ENCODE measurements at places on chromosomes 4 and X. TPM values are rescaled to one million over a fixed set of nuclear protein-coding genes. Genes with fewer than 3 reads are reported as not detected.

The NSG1 gene
- 0.29 TPM for total RNA-seq

DNA sequence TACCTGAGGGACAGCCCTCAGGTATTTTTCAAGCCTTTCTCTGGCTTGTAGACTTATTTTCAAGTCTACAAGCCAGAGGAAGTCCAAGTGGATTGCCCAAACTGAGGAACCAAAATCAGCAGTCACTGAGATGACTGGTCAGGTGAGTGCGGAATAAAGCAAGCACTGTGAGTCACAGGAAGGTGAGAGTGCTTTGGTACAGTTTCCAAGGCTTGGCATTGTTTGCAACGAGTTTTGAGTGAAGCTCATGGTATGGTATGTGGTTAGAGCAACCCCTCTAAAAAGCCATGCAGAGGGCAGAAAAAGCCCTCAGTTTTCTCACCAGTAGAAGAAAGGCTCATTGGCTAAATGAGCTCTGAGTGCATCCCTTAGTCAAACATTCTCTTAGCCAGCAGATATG, 112.8 kb upstream of the EOLA2 start:
- no peaks in the 10 kb centered on the region for H3K4me1 ChIP-seq
- no peak for DNase-seq
- no peaks in the 10 kb centered on the region for H3K27me3 ChIP-seq
- no peak overlapping the region for H3K4me3 ChIP-seq

DNA sequence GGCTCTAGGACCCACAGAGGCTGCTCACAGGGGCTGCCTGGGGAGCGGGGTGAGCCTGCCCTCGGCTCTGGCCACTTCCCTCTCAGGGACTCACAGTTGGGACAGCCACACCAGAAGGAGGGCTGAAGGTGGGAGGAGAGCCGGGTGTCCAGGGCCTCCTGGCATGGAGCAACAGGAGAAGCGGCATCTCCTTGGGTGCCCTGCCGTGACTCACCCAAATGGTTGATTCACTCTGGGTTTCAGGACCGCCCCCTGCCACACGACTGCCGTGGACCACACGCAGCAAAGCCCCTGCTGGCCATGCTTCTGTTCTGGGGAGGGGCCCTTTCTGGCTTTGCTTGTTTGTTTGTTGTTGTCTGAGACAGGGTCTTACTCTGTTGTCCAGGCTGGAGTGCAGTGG, 86.0 kb upstream of the AFAP1 start:
- H3K27me3 ChIP-seq: no peaks in the 10 kb centered on the region
- DNase-seq: no peak
- H3K36me3 ChIP-seq: no peaks in the 10 kb centered on the region
- no peak overlapping the region for H3K27ac ChIP-seq
- no peaks in the 10 kb centered on the region for H3K4me1 ChIP-seq

DNA sequence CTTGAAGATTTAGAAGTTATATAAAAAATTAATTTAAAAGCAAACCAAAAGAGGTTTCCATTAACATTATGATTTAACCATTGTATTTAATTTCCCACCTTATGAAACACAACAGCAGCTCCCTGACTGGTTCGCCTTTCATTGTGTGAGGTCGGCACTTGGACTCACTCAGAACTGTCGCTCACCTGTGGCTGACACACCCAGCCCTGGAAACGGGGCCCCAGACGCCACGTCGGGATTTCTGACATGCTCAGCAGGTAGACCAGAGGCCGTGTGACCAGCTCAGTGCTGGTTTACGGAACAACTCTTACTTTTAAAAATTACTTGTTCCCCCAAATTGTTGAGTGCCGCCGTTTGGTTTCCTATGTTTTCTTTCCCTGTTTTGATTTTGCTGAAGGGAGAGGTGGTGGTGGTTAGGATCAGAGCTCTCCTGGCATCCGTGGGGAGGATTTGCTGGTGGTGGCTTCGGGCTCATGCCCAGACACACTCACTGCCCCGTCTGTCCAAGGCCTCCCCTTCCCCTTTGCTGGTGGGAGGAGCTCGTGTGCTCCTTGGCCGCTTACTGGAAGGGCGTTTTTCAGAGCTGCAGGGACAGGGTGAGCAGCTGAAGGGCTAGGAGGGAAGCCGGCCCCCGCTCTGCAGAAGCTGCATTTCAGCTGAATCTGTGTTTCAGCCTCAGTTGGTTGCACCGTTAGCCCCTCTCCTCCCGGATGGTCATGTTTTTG, 59.2 kb downstream of the CPLX1 start:
- no peak for DNase-seq
- H3K36me3 ChIP-seq: peaks cover 53% of the 10 kb centered on the region
- no peak overlapping the region for H3K27ac ChIP-seq

GRCh38 chr4:186832906-186833305, 109.2 kb upstream of the FAT1 start:
- H3K4me3 ChIP-seq: no peak overlapping the region
- no peaks in the 10 kb centered on the region for H3K4me1 ChIP-seq
- no peak for DNase-seq
- H3K27me3 ChIP-seq: no peaks in the 10 kb centered on the region

- H3K36me3 ChIP-seq: no peaks in the 10 kb centered on the region
- H3K27ac ChIP-seq: peak overlapping the region; percentile 77
These were observed 1.4 kb downstream of the CD99 start for GRCh38 chrX:2692221-2693112.

DNA sequence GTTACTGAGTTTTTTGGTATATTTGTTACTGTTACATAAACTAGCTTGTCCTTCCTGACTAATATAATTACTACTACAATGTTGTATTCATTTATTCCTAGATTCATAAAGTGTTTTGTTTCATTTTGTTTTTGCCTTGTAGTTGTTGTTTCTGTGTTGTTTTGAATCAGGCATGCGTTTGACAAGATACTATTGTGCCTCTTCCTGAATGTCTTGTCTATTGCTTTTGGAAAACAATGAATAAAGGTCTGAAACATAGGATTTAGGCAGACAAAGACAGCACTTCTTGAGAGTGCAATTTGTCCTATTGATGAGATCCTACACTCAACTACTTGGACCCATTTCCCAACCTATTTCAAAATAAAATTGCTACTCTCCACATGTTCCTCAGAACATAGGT, 630.4 kb upstream of the BOD1L1 start:
- no peaks in the 10 kb centered on the region for H3K4me1 ChIP-seq
- DNase-seq: no peak
- H3K27ac ChIP-seq: no peak overlapping the region
- H3K4me3 ChIP-seq: no peak overlapping the region

GRCh38 chrX:55026840-55027239, 3.9 kb downstream of the ALAS2 start:
- no peaks in the 10 kb centered on the region for H3K4me1 ChIP-seq
- DNase-seq: no peak
- no peak overlapping the region for H3K4me3 ChIP-seq
- no peak overlapping the region for H3K27ac ChIP-seq
- no peaks in the 10 kb centered on the region for H3K27me3 ChIP-seq
- H3K36me3 ChIP-seq: no peaks in the 10 kb centered on the region

GRCh38 chr4:126446917-126447316, 1132.2 kb downstream of the FAT4 start:
- H3K27ac ChIP-seq: no peak overlapping the region
- no peak overlapping the region for H3K4me3 ChIP-seq
- H3K4me1 ChIP-seq: no peaks in the 10 kb centered on the region
- no peak for DNase-seq
- H3K36me3 ChIP-seq: no peaks in the 10 kb centered on the region

- no peak overlapping the region for H3K4me3 ChIP-seq
- H3K36me3 ChIP-seq: no peaks in the 10 kb centered on the region
- H3K4me1 ChIP-seq: no peaks in the 10 kb centered on the region
- H3K27me3 ChIP-seq: no peaks in the 10 kb centered on the region
These were observed 1496.4 kb downstream of the RPA4 start for GRCh38 chrX:98380106-98380505.

Data from upper lobe of left lung (tissue), 6 donors.